ENCODE measurements at places on chromosomes 11 and 22. TPM values are rescaled to one million over a fixed set of nuclear protein-coding genes. Genes with fewer than 3 reads are reported as not detected.

- DNase-seq, result no peak
Measured at GRCh38 chr11:122874991-122875390, 7.6 kb upstream of the JHY start.

DNA sequence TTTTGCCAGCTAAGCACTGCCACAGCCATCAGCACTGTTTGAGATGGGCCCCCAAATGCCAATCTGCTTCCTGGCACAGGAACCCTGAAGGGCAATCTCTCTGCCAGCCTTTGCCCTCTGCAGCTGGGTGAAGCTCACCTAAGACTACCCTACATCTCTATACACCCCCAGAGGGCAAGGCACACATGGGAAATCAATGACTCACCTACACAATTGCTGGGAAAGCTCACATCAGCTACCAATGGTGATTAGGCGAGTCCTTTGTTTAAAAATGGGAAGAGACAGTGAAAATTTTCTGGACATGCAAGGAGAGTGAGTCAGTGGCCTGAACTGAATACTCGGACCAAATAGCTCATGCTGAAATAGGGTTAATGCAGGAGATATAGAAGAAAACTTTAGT, 12.6 kb upstream of the PRDM11 start:
- no peak for DNase-seq

DNA sequence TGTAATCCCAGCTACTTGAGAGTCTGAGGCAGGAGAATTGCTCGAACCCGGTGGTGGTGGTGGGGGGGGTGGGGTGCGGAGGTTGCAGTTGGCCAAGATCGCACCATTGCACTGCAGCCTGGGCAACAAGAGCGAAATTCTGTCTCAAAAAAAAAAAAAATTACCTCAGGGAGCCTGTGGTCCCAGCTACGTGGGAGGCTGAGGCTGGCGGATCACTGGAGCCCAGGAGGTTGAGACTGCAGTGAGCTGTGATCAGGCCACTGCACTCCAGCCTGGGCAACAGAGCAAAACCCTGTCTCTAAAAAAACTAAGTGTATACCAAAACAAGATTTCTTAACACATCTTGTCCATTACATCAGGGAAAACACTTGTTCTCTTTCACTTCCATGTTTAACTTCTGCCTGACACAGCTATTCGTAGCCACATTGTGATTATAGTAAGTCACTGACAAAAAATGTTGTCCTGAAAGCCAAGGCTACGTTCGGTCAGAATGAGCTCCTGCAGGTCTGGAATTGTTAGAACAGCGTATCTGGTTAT, 1.4 kb downstream of the TMEM80 start:
- no peak for DNase-seq

DNA sequence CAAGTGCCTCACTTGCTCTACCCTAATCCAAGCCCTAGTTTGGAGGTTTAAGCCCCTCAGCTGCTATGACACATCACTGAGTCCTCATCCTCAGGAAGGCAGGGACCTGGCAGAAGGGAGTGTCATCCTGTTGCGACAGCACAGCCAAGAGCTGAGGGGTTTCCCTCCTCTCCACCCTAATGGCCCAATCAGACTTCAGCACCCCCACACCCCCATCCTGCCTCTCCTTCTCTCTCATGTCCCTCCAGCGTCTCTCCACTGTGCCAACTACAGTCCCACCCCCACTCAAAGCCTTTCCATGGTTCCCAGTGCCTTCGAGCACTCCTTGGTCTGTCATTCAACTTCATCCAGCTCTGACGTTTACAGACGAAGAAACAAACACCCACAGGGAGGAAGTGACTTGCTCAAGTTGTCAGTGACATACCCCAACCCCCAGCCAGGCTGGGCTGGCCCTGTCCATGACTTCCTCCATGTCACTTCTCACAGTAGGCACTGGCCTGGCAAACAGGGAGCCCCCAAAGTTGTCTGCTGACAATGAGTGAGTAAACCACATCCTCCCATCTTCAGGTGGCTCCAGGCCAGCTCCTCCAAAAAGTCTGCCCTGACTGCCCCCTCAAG, 15.6 kb downstream of the ARAP1 start:
- peak; percentile 65 for DNase-seq

DNA sequence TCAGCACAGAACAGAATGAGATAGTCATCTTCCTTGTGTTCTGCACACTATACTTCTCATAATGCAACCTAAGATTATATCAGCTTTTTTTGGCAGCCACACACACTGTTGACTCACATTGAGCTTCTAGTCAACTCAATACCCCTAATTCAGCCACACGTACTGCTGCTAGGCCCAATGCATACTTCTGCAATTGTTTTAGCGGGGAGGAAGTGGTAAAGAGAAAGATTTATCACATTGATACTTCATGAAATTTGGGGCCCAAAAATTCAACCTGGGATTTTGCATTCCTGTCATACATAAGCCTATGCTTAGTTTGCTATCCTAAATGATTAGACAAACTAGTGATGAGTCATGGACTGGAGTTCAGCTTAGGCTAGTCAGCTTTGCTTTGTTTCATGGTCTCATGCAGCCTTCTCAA, 8.6 kb upstream of the UPB1 start:
- DNase-seq, result no peak

DNA sequence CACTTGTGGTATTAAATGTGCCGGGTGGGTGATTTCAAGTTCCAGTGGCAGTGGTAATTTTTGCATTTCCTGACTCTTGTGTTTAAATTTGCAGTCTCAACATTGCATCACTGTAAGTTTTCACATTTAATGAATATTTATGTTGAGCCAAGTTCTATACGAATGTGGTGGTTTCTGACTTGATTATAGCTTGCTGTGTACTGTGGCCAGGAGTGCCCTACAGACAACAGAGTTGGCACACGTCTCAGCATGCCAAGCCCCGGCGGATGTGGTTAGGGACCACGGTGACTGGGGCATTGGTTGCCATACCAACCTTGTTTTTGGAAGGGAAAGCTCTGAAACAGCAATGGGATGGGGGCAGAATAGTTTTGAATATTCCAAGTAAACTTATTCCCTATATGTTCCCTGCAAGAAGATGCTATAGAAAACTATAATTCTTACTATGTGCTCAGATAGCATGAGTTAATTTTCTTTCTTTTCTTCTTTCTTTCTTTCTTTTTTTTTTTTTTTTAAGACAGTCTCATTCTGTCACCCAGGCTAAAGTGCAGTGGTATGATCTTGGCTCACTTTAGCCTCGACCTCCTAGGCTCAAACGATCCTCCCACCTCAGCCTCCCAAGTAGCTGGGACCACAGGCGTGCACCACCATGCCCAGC, 16.0 kb downstream of the ZNRF3 start:
- DNase-seq, result no peak

DNA sequence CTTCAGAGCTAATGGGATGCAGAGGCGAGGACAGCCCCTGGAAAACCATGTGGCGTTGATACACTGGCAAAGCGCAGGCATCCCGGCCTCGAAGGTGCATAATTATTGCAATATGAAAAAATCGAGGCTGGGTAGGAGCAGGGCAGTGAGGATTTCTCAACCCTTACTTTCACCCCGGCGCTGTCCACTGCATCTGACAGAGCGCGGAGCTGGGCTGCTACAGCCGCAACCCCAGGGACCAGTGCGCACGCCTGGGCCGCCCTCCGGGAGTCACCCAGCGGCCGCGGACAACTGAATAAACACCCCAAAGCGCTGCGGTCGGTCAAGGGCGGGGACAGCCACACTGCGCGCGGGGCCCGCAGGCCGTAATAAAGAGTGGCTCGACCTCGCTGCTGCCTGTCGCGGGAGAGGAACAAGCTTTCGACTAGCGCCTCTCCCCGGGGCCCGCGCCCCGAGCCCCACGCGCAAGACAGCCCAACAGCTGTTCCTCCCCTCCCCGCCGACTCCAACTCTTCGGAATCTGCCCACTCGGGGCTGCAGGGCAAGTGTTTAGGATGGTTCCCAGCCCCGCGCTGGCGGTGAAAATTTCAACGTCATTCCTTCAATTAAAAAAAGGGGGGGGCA, 3.6 kb upstream of the WT1 start:
- DNase-seq, result no peak

DNA sequence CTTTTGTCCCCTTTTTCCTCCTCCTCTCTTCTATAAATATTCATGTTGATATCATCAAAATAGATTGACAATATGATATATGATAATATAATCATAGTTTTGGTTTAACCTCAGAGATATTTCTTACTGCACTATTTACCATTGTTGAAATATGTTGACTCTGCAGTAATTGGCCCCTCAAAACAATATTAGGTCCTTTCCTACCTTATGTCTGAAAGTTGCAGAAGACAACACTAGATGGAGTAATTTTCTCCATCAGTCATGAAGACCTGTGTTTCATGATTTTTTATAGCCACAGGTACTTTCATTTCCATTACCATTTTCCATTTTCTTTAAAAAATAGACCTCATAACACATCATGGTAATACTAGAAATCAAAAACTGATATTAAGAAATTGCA, 284.4 kb downstream of the LUZP2 start:
- no peak for DNase-seq

DNA sequence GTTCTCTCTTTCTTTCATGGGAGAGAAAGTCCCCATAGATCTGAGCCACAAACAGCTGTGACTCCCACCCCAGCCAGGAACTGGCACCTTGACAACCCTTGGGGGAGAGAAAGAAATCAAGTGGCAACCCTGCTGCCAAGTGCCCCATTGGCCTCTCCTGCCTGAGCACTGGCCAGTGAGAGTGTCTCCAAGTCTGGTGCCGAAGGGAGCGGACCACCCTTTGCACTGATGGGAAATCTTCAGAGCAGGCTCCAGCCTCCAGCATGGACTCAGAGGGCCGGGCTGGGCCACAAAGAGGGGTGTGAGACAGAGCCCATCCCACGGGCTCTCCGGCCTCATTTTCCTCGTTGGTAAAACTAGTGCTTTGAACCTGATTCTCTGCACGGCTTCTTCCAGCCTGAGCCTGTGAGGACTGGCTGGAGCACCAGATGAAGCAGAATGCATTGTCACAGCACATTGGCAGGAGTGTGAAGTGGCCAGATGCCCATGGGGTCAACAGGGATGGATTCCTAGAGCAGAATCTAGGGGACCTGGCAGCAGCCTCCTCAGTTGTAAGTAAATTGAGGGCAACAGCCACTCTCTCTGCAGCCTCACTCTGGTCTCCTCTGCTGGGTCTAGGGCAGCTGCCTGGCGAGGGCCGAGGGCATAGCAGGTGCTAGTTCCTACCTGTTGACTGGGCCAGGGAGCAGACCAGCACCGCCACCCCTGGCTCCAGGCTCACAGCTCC, 81.4 kb downstream of the TRIM29 start:
- no peak for DNase-seq

GRCh38 chr11:104078245-104078644, 41.8 kb downstream of the DDI1 start:
- DNase-seq, result no peak

DNA sequence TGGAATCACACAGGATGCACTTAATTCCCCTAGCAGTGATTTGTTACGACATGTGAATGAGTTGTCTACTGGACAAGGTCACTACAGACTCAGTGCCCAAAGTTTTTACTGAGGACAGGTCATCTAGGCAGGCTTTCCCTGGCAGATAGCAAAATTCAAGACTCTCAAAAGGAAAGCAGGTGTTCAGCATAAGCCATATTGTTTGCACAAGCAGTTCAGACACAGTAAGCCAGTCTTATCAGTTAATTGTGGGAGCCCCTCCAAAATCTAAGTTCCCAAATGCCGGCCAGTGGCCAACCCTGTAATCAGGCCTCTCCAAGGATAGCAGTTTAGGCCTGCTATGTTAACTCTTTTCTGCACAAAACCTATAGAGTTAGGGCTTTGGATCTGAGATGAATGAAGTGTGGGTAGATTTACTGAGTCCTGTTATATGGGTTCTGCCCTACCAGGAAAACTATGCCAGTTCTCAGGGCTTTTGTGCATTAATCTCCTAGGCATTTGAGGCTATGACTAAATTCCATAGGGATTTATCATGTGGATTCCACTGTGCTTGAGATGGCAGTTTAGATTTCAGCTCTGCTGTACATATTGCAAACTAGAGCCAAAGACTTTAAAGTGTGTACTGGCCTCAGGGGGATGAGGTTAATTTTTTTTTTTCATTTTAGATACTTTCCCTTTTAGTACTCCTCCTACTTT, 4.8 kb upstream of the ARHGEF12 start:
- no peak for DNase-seq

DNA sequence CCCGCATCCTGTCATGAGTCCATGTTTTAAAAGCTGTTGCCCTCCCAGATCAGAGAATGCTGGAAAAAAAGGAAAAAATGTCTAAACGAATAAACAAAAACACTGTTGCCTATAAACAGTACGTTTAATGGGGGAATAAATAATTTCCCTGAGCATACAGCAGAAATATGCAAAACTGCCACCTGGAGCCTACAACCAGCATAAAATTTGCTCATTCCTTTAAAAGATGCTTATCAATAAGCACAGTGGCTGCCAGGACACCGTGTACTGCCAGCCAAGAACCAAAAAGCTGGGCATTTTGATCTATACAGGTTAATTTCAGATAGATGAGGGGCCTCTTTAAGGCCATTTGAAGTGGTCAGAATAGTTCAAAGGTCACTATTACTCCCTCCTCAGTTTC, 5.7 kb upstream of the CPT1A start:
- DNase-seq, result no peak

GRCh38 chr11:47111318-47111804, 65.3 kb downstream of the ARFGAP2 start:
- no peak for DNase-seq

The C11orf42 gene
- not detected for total RNA-seq

The SCN3B gene
- 0.75 TPM for total RNA-seq

The ANO1 gene
- 228 TPM for total RNA-seq

The FXYD2 gene
- total RNA-seq, result 1,539 TPM

The TEX54 gene
- not detected for total RNA-seq

The LGALS12 gene
- 0.26 TPM for total RNA-seq

The OR51E1 gene
- 0.37 TPM for total RNA-seq
